Hematopoietic multipotent progenitor cell treated with erythropoietin and hydrocortisone succinate and interleukin-3 and kit ligand, for 17 days (in vitro differentiated cells): ENCODE measurements at places on chromosomes 5 and 9.

- DNase-seq: no peak
Measured at GRCh38 chr9:135308821-135309762, 170.5 kb upstream of the PPP1R26 start.

DNA sequence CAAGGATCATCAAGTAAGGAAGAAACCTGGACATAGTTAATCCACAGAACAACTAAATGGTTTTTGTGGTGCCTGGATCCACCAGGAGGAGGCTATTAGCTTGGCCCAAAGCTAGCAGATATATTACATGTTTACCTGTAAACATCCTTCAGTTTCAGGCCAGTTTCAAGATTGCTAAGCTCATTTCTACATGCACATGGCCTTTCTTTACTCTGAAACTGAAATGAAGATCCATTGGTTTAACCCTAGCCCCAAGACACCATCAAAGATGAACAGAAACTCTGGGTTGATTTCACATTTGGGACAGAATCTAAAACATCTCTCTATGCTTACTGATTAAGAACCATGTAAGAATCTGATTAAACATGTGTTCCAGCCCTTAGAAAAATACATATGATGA, 611.8 kb downstream of the TLE1 start:
- no peak for DNase-seq

DNA sequence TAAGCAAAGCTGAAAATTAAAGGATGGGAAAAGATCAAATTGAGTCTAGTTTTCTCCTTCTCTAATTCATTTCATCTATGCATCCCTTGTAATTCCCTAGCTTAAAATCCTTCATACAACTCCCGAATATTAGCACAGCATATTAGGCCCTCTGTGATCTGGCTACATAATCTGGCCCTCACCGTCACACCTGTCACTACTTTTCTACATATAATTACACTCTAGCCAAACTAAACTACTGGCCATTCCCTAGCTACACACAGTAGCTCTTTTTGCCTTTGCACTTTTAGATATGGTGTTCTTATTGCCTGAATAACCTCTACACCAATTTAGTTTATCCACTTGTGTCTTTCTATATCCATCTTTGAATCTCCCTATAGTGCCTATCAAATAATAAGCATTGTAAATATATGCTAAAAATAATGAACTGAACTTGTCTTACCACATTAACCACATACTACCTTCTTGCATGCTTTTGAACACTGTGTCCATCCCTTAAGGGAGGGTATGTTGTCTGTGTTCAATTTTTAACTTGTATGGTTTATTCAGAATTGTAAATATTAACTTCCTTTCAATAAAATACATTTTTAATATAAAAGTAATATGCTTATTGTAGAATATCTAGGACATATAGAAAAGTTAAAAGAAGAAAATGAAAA, 15.9 kb downstream of the RANBP6 start:
- no peak for DNase-seq

GRCh38 chr5:1011226-1011631, 2.6 kb downstream of the NKD2 start:
- DNase-seq: no peak

DNA sequence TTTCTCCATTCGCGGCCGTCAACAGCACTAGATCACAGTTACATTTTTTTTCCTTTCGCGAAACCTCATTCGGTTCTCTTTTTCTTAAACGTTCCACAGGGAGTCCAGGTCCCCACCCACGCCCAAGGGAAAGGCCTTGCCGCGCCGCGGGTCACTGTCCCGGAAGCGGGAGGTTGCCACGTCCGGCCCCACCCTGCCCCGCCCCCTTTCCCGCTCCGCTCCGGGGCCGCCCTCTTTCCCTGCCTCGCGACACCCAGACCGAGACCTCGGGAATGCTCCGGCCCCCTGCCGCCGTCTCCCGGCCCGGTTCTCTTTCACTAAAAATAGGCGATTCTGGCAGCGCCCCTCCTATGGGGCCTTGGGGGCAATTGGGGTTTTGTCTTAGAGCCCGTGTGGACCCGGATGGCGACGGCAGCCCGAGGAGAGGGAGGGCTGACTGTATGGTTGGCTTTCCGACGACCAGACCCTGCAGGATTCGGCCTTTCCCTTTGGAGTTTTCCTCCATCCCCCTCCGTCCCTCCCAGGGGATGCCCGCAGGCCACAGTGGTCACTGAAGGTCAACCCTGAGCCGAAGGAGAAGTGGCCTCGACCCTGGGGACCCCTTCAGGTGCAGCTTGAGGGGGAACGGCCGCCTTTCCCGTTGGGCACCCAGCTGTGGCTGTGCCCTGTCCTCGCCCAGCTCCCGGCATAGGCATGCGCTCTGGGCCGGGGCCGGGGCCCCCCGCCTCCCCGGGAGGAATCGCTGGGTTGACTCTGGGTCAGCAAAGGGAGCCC, 2.8 kb upstream of the RACK1 start:
- peak; percentile 76 for DNase-seq

DNA sequence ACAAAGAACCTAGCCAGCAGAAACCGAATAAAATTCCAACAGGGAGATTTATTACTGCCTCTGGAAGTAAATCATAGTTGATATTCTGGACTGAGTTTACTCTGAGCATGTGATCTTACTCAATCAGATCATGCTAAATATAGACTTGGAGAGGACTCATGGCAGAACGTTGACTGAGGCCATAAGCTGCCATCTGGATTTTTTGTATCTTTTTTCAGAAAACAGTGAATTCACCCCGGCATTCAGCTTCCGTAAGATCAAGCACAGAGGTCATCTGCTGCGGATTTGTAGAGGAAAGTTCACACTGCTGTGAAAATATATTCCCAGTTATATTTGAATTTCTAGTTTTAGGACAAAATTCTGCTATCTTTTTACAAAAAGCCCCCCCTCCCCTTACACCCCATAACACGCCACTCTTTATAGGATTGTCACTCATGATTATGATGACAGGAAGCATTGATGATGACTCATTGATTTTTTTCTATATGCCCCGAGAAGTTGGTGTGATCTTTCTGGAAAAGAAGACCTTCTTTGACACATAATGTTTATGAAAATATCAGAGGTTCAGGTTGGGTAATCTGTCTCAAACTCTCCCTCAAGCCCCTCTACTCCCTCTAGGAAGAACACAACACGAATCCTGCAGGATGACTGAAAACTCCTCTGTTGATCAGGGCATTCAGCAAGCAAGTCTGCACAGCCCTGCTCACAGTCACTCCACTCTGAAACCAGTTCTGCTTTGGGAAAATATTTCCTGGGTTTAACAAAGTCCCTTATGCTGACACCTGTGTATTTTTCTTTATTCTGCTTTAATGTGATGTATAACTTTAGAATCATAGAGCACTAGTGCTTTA, 70.8 kb downstream of the NXNL2 start:
- DNase-seq: no peak

DNA sequence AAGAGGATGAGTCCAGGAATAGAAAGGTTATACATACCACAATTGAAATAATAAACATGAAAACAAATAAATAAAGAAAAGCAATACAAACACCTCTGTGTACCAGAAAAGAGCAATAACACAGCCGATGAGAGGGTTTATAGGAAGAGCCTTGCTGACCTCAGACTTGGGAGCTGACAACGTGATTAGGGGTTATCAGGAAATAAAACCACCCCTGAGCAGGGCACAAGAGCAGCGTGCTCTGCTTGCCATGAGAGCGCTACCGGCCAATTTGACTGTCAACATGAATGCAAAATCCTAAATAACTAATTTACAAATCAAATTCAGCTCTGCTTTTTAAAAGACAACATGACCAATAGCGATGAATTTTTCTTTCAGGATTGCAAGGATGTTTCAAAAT, 2.6 kb upstream of the FREM1 start:
- no peak for DNase-seq

DNA sequence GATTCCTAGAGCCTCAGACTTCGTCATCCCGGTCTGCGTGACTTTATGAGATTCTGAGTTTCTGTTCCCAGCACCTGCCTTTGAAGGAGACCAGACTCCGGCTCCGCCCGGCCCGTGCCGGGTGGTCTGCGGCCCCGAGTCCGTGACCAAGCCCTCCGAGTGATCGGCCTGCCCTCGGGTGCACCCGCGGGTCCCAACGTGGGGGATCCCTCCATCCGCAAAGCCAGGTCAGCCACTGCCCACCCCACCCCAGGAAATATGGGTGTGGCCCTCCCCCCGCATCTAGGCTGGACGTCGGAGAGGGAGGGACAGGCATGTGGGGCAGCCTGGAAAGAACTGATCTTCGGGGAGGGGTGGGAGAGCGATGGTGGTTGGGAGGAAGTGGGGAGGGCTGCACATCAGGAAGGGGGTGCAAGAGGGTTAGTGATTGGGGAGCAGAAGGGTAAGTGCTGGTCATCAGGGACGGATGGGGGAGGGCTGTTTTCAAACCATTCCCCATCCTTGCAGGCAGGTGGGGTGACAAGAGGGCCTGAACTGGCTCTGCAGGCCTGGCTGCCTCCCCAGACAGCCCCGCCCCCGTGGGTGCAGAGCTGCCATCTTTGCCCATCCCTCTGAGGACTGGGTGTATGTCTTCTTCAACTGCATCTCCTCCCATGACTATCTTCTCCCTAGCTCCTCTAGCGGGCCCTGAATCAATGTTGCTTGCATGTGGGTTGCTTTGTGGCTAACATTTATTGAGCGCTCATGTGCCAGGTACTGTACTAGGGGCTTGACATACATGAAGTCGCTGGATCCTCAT, 747 bp downstream of the LRSAM1 start:
- peak; percentile 77 for DNase-seq

- DNase-seq: no peak
Measured at GRCh38 chr9:22740781-22741180, 294.2 kb downstream of the DMRTA1 start.

- no peak for DNase-seq
Measured at GRCh38 chr5:58060996-58061395, 398.9 kb downstream of the PLK2 start.

- no peak for DNase-seq
Measured at GRCh38 chr5:167658889-167659288, 632.6 kb upstream of the WWC1 start.

DNA sequence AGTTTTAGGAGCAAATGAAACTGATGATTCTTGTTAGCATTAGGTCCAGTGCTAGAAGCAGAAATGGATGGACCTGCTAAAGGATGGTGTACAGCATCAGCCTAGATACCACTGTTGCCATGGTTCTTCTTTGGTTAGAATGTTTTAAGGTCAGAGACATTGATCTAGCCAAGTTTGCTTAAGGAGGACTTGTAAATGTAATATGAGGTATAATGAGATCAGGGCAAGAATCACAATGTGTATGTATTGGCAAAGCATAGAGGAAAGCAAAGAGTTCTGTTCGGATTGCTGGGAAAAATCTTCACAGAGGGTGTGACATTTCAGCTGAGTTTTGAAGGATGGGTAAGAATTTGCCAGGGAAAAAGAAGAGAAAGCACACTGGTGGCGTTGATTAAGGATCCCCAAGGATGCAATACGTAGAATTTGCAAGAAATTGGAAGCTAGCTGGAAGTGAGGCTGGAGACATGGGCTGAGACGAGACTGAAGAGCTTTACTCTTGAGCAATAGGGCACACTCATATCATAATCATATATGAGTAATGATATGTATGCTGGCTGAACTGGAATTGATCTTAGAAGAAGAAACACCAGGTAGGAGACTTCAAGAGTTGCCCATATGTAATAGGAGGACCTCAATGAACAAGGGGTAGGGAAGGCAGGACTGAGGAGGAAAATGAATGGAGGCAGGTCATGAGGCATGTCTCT, 102.0 kb downstream of the ZNF462 start:
- DNase-seq: no peak

DNA sequence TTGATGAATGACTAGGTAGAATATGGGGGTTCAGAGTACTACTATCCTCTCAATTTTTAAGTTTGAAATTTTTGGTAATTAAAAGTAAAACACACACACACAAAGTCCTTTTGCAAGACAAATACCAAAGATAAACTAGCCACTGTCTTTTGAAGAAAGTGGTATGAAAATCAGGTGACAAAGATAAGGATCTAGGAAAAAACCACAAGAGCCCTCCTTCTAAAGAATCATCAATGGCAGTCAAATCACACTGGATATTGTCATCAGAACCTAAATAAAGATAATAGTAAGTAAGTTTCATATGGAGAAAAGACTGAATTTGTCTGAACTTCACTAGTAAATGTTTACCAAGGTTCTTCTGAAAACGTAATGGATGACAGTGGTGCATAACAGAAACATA, 30.5 kb upstream of the HK3 start:
- DNase-seq: no peak

DNA sequence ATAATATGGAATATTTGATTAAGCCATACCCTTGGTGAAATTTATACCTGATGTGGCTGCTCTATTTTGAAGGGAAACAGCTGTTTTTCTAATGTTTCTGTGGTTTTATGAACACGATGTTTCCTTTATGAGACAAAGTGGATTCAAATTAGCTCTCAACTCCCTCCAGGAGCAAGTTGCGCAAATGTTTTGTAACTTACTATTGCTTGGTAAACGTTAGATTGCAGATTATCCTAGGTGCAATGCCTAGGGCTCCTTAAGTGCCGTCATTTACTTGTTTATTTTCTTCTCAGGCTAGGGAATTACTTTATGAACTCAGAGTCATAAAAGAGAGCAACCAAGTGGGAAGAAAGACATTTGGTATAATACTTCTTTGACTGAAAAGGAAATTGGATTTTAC, 763.1 kb downstream of the TAF11L14 start:
- DNase-seq: no peak

- DNase-seq: no peak
Measured at GRCh38 chr5:140324041-140324600, 21.2 kb upstream of the PFDN1 start.

GRCh38 chr5:179608131-179608581, 15.3 kb downstream of the HNRNPH1 start:
- no peak for DNase-seq

DNA sequence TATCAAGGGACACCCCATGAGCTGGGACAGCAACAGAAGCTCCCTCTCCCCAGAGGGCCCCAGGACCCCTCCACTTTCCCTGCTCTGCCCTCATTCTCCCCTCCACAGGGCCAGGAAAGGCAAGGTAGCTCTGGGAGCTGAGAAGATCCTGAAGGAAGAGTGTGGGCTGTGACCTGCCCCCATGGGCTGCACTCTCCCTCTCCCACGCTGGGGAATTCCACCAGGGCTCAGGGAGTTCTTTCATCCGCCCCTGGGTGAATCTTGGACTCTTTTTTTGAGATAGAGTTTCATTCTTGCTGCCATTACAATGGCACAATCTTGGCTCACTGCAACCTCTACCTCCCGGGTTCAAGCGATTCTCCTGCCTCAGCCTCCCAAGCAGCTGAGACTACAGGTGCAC, 73.8 kb downstream of the C9orf50 start:
- no peak for DNase-seq

DNA sequence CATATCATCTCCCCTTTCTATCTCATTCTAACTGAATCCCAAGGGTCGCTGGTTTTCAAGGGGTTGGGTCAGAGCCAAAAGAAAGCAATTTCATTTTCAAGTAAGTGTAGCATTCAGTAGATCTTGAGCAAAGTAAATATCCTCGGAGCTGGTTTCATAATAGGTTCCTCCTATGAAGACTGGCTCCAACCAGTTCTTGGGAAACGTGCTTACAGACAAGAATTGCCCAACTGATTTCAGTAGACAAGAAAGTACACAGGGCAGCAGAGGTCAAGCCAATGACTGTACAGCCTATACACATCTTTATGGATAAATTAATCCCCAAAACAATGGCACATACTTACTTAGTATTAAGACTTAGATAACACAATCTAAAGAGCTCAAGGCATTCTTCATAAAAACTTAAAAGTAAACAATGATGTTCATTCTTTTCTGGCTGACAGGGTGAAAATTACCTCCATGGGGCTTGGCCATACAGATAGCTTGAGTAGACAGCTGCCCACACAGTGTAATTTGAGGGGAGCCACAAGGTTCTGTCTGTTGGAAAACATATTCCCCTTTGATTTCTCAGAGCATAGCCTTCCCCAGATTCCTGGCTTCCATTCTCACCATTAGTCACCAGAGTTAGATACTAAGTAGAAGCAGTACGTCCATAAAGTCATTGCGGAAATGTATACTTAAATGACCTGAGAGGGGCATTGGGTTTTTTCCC, 163.9 kb downstream of the ARRDC3 start:
- DNase-seq: no peak
